AG04449 (cell line): ENCODE measurements at places on chromosomes 4 and X.

DNA sequence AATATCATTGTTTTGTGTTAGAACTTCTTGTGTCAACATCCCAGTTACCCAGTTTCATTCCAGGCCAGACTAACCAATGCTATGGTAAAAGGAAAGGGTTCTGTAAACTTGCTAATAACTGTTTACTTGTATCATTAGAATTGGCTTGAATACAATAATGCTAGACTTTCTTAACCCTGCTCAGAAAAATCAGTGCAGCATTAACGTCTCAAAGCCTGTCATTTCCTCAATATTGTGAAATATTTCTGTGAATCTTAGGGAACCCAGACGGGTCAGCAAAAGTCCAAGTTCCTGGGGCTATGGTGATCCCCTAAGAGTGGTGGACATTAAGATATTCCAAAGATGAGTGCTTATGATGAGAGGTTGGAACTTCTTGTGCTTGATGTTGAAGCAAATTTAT is 541.2 kb upstream of the MAGEB18 start:
- no peak for DNase-seq

DNA sequence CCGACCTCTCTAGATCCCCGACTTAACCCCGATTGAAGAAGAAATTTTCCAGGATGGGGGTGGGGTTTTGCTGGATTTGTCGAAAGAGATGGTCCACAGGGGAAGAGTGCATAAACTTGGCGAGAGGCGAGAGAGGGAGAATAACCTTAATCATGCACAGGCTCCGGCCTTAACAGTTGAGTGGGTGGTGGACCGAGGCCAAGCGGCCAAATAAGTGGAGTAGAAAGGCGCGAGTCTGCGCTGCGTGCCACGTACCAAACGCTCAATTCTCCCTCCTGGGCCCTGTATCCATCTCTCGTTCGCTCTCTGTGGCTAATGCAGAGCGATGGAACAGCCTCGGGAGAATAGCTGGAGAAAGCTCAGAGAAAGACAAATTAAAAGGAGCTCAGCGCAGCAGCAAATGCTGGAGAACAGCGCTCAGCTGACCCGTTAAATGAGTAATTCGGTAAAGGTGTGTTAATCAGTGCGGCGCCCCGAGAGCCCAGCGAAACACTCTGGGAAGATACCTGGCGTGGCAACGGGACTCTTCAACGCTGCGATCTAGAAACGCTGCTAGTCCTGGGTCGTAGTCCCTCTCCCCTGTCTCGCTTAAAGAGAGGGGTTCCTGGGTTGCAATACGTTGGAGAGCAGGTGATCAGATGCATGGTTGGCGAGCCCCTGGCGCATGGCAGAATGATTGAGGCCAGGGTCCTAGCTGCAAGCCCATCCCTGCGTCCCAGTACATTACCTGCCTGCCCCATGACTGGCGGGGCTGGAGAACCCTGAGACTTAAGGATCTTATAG is 887 bp upstream of the IL1RAPL2 start:
- no peak for DNase-seq

DNA sequence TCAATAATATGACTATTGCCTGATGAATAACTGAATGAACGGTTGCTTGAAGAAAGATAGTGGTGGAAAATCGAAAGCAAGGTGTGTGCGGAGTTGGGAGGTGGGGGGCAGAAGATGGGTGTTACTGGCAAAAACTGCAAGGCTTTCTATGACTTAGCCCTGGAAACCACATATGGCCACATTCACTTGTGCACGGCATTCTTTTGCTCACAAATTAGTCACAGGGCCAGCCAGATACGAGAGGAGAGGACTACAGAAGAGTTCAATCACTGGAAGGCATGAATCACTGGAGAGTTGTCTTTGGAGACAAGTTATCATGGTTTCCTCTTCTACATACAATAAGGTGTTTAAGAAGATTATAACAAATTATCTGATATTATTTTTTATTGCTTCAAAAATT is 626.5 kb upstream of the CPEB2 start:
- DNase-seq, result no peak

DNA sequence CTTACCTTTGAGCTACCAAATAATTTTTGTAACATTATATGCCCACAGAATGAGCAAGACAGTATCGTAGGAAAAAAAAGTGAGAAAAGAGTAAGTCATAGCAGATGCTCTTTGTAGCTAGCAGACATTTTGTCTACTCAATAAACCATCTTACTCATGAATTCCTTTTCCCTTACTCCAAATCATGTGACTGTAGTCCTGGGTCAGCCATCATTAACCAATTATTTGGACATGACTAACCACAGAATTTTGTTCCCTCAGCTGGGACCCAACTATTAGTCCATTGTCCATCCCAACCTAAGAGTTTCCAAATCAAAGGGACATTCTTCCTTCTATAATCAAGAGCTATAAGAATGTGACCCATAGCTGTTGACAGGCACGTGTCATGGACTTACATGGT is 11.4 kb downstream of the UBE2D3 start:
- peak; percentile 53 for DNase-seq

- no peak for DNase-seq
Observed at GRCh38 chr4:153919667-153920066, 130.8 kb upstream of the SFRP2 start.
